Neural progenitor cell (in vitro differentiated cells): ENCODE measurements at places on chromosomes 4 and X.

GRCh38 chrX:13119386-13119785, 75.0 kb upstream of the FAM9C start:
- H3K4me1 ChIP-seq = peaks cover 21% of the 10 kb centered on the region
- no peak overlapping the region for H3K4me3 ChIP-seq
- peak; percentile 55 for DNase-seq

DNA sequence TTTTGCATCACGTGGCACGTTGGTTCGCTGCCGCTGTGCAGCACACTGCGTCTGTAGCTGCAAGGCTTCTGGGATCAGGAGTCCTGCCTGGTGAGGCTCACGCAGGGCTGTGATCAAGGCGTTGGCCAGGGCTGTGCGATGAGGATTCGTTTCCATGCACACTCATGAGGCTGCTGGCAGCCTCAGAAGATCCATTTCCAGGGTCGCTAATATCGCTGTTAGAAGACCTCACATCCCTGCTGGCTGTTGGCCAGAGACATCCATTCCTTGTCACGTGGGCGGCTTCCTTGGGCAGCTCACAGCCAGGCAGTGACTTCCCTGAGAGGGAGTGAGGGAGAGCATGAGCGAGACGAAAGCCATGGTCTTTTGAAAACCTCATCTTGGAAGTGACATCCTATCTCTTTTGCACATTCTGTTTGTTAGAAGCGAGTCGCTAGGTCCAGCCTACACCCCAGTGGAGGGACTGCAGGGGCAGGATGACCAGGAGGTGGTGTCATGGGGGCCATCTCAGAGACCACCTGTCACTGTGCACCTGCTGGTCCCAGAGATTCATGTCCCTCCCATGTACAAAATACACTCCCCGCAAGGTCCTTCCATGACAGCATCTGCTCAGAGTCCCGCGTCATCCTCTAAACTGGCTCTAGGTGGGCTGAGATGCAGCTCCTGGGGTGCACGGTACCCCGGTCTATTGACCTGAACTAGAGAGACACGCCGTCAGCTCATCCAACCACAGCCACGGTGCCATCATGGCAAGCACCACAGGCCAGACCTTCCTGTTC, 12.2 kb downstream of the RGS12 start:
- no peak for DNase-seq
- H3K36me3 ChIP-seq = no peaks in the 10 kb centered on the region
- H3K27me3 ChIP-seq = no peaks in the 10 kb centered on the region
- H3K4me1 ChIP-seq = peaks cover 43% of the 10 kb centered on the region

GRCh38 chr4:37224854-37225253, 19.7 kb upstream of the NWD2 start:
- no peak overlapping the region for H3K4me3 ChIP-seq
- no peaks in the 10 kb centered on the region for H3K27me3 ChIP-seq
- DNase-seq = no peak
- no peaks in the 10 kb centered on the region for H3K4me1 ChIP-seq
- no peak overlapping the region for H3K27ac ChIP-seq

GRCh38 chr4:16062601-16063000, 21.2 kb downstream of the PROM1 start:
- peaks cover 8% of the 10 kb centered on the region for H3K4me1 ChIP-seq
- H3K27me3 ChIP-seq = no peaks in the 10 kb centered on the region
- no peak overlapping the region for H3K27ac ChIP-seq
- H3K4me3 ChIP-seq = no peak overlapping the region

DNA sequence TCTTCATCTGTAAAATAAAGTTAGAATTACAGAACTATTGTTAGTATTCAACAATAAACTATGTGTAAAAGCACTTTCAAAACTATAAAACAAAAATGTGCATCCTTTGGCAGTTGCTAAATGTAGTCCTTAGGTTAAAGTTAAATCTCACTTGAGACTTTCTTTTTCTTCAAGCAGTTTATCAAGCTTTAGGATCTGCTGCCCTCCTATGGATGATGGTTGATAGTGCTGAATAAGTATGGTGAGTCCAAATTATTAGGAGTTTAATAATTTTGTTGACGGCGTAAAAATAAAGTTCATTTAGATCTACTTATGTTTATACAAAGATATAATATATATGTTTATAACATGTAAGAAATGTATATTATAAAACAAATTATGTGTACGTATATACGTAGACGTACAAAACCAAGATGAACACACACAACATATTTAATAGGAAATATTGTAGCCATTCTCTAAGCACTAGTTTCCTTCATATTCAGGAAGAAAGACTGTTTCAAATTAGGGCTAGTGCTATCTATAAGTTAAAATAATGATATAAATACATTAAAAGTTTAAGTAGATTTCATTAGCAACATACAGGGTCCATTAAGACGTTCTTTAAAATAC, 22.3 kb downstream of the UGT2A2 start:
- H3K27me3 ChIP-seq = no peaks in the 10 kb centered on the region
- H3K4me1 ChIP-seq = no peaks in the 10 kb centered on the region
- peak; percentile 65 for DNase-seq
- no peaks in the 10 kb centered on the region for H3K36me3 ChIP-seq
- no peak overlapping the region for H3K27ac ChIP-seq
- H3K4me3 ChIP-seq = no peak overlapping the region

- H3K36me3 ChIP-seq = no peaks in the 10 kb centered on the region
- H3K27ac ChIP-seq = no peak overlapping the region
- no peak overlapping the region for H3K4me3 ChIP-seq
- no peak for DNase-seq
- H3K4me1 ChIP-seq = no peaks in the 10 kb centered on the region
- H3K27me3 ChIP-seq = no peaks in the 10 kb centered on the region
Observed at GRCh38 chrX:68372665-68373064, 60.6 kb downstream of the OPHN1 start.
